Lung microvascular endothelial cell (primary cell): ENCODE measurements at places on chromosomes 6 and 20.

DNA sequence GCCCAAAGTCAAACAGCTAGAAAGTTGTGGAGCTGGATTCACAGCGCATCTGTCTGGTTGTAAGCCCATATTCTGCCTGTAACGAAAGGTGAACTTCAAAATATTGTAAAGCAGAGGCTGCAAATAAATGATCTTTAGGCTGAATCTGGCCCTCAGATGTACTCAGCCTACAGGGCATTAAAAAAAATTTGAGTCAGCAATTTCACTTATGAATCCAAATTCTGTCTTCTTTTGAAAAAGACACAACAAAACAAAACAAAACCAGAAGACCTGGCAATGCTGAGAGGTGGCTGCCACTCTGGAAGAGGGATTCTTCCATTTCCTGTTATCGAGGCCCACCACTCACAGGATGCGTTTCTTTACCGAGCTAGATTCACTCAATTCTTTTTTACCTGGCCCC is 7.1 kb downstream of the LAMA4 start:
- DNase-seq, result peak; percentile 19

DNA sequence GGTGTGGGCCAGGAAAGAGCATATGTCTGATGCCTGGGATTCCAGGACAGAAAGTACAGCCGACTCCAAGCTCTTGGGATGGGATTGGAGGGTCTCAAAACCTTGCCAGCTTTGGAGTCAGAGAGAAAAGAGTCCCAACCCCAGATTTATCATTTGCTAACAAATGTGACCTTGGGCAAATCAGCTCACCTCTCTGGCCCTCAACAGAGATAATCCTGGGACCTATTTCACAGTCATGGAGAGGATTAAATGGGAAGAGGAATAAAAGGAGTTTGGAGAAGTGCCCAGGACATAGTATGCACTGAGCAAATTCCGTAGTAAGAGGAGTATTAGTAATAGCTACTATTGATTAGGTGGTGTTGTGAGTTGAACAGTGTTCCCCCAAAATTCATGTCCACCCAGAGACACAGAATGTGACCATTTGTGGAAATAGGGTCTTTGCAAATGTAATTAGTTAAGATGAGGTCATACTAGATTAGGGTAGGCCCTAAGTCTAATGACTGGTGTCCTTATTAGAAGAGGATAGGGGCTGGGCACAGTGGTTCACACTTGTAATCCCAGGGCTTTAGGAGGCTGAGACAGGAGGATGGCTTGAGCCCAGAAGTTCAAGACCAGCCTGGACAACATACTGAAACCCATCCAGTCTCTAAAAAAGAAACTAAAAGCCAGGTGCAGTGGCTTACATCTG is 17.1 kb downstream of the RIPOR3 start:
- no peak for DNase-seq

GRCh38 chr6:136593748-136594490 is 43.7 kb upstream of the MAP7 start:
- peak; percentile 99 for DNase-seq

GRCh38 chr20:59832406-59833363 is 100.8 kb downstream of the SYCP2 start:
- DNase-seq, result no peak

DNA sequence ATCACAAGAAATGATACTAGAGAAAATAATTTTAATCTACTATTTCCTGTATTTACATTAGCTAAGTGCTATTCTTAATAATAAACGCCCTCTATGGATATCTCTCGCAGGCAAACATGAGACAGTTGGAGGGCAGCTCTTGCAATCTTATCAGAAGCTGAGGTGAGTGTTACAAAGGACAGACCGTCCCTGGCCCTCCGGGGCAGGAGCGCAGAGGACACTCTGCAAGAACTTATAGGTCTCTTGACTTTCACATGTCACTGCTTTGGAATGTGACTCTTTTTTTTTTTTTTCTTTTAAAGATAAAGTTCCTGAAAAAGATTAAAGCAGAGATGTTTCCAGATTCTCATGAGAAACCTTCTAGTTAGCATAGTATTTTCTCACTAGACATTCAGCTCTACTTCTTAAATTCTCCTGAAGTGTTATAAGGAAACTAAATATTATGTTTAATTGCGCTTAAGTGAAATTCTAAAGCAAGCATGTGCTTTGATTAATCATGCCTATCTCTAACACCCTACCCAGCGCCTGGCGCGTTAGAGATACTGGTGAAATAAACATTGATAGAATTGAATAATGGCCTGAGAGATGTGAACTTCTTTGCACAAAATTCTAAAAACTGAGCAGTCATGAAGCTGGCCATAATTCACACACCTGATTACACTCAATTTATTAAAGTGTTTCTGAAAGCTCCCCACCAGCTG is 57.4 kb downstream of the SYTL3 start:
- DNase-seq, result peak; percentile 50

DNA sequence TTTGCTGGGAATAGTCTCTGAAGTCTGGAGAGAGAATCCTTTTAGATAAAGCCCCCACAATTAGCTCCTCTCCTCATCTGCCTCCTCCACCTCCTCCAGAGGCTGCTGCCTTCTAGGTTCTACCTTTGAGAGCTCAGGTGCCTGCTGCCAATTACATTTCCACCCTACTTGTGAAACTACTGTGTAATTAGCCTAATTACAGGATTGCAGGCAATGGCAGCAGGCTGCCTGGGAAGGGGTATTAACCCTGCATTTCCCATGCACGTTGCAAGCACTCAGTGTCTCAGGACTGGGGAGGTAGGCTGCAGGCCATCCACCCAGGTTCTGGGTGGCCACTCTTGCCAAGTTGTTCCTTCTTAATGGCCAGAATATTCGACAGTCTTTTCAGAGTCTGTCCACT is 215.6 kb upstream of the ZNF217 start:
- no peak for DNase-seq

- no peak for DNase-seq
These were observed 558.8 kb downstream of the KIF16B start for GRCh38 chr20:16014436-16014835.

DNA sequence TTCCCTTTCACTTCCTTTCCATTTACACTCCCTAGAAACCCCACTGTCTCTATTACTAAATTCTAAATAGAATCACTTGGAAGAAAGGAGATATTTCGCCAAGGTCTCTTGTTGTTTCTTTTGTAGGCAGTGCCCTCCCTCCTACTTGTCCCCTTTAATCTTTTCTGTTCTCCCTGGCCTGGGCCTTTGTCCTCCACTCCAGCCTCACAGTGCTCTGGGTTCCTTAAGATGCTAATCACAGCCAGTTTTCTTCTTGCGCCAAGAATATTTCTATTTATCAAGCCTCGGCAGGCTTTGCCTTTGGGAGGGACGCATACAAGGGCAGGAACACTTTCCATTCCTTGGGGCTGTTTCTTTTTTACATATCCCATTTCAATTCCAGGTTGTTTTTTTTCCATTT is 520.6 kb upstream of the CHD6 start:
- no peak for DNase-seq

GRCh38 chr6:126143761-126144251 is 157.5 kb downstream of the TRMT11 start:
- DNase-seq, result no peak

- no peak for DNase-seq
These were observed 28.9 kb downstream of the TREM1 start for GRCh38 chr6:41257369-41258195.

GRCh38 chr6:33888664-33889200 is 84.9 kb upstream of the MLN start:
- no peak for DNase-seq

- DNase-seq, result peak; percentile 93
These were observed 96.9 kb downstream of the TCP11 start for GRCh38 chr6:35044145-35044745.

DNA sequence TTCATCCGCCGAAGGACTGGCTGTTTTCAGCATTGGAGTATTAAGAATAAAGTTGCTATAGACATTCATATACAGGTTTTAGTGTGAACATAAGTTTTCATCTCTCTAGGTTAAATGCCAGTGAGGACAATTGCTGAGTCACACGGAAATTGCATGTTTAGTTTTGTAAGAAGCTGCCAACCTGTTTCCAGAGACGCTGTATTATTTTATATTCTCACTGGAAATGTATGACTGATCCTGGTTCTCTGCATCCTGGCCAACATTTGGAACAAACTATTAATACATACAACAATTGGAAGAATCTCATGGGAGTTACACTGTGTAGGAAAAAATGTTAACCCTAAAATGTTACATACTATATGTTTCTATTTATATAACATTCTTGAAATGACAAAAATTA is 16.7 kb upstream of the TGM6 start:
- peak; percentile 69 for DNase-seq

DNA sequence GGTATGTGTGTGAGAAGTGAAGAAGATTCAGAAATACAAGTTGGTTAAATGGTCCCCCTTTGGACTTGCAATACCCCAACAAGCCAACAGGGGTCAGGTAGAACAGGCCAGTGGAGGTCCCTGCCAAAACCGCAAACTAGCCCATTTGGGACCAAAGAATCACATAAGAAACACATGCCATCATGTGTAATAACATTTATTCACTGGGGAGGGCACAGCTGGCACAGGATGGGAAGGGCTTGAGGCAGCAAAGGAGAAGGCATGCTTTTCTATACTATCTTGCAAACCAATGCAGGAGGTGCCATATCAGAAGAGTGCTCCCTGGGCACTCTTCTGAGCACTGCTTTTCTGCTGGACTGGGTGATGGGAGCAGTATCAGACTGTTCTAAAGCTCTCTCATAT is 116.1 kb upstream of the TRAF3IP2 start:
- peak; percentile 53 for DNase-seq

DNA sequence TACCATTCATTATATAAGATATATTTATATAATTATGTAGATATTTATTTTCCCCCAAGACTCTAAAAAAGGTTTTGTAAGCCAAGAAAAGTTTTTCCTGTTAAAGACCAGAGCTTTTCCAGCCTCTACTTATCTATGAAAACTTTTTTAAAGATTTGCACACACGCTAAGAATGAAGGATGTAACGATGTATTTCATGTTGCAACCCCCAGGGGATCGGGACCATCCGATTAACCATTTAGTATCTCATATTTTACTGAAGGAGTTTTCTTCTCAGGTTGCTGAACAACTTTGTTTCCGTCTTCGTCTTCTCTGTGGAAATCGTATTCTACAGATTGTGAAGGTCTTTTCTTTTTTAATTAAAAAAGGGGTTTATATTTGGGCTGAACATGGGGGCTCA is 70.0 kb upstream of the SASH1 start:
- DNase-seq, result no peak

DNA sequence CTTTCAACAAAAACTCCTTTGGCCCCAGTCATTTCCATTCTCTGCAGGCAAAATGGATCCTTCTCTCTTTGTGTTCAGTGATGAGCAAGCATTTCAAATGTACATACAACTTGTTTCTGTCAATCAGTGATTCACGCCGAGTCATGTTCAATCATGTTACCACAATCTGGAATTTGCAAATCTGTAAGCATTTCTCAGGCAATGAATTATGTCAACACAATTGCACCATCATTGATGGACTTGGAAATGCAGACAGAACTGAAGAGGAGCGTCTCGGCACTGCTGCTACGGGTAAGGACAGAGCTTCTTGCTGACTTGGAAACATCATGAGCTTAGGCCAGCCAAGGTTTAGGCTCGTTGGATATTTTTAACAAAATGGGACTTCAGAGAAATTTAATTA is 132.8 kb upstream of the AGPAT4 start:
- DNase-seq, result no peak

- peak; percentile 86 for DNase-seq
These were observed 24.1 kb upstream of the ROS1 start for GRCh38 chr6:117449549-117450439.

DNA sequence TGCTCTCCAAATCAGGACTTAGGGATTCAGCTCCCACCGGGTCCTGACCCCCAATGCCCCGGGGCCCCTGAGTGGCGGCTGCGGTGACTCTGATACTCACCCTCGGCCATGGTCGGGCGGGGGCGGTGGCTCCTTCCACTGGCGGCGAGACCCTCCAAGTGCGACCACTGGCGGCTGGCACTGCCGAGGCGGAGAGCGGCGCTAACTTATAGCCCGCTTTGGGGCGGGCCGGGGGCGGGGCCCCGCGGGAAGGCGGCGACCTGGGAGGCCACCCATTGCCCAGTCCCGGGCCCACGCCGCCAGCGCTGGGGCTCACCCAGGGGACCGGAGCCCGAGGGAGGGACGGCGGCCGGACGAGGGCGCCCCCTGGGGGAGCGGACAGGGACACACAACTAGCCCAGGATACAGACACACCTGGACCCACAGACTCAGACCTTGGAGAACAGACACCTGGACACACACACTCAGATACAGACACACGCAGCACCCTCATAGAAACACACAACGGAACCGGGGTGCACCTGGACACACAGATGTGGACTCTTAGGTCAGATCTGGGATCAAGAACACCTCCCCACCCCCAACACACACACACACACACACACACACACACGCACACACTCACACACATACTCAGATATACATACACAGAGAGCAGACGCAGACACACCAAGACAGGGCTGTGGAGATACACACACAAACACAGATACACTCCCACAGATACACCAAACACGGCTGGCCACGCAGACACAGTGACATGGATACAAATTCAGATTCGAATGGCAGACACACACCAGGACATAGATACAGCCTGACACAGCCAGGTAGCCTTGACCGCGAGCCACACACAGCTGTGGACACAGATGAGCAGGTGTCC is at the start of gene TGM2:
TSS of gene TGM2 (minus strand) at position 182 of the 877 bp plus-strand sequence. CDS start at position 110, 72 bp downstream.
- peak; percentile 90 for DNase-seq

GRCh38 chr6:43977404-43978111 is 149.7 kb downstream of the MRPL14 start:
- no peak for DNase-seq

DNA sequence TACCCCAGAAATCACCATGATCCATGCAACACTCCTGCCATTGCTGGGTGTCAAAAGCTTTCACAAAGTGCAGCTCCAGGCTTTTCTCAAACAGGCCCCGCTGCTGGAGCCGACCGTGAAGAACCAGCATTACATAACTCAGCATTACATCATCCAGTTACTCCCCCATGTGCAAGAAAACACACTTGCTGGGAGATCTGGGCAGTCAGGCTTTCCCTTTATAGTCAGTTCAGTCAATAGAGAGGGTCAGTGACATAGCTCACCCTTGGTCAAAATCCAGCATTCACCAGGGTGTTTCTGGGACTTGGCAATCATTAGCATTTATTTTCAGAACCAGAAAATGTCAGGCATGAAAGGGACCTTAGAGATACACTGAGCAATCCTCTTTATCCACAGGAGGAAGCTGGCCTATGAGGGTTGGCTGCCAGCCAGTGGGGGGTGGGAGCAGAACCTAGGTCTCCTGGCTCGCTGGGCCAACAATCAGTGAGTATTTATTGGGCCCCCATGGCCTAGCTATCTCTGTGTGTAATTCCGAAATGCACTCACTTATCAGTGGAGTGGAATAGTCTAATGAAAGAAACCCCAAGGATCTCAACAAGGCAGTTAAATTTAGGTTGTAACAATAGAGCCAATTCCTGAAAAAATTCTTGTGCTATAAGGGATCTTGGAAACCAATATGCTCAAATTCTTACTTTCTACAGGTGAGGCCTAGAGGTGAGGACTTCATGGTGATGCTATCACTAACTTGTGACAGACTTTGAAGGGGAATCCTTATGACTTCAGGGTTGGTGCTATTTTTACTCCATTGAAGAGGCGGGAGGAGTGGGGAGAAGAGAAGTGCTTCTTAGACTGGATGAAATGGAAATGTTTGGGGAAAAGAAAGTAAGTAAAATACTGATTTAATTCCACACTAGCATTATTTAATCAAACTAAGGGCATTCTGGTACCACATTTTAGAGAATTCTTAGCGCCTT is 54.6 kb downstream of the LYRM4 start:
- peak; percentile 77 for DNase-seq
